ENCODE measurements at places on chromosomes 5 and 9.

DNA sequence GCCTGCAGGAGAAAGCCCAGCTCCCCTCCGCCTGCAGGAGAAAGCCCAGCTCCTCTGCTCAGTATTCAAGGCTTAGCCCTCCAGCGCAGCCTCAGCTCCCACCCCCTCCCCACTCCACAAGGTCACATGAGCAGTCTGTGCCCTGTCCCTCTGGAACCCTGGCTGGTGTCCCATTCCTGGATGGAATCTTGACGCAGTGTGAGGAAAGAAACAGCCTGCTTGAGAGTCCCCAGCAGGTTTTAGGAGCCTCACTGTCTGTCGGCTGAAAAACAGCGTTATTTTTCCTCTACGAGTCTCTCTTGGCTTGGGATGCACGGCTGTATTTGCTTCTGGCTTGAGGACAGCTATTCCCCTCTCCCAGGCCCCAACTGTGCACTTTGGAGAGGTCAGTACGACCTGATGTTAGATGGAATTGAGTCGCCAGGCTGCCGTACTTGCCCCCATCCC, 210.1 kb upstream of the TRIM32 start:
- no peak for DNase-seq

DNA sequence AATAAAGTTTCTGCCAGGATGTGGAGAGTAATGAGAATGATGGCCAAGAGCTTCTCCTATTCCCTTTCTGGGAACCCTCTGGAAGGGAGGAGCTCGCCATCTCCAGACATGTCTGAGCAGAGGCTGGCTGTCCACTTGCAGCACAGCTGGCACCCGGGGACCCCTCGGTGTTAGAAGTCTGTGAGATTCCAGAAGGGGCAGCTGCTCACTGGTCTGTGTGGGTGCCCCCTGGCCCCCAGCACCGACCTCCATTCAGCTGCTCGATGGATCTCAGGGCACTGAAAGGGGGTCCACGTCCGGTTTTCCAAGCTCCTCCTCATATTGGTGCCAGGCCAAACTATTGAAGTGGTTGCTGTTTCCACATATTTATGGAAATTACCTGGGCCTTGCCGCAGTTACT, 3.6 kb upstream of the FAM163B start:
- DNase-seq: no peak

DNA sequence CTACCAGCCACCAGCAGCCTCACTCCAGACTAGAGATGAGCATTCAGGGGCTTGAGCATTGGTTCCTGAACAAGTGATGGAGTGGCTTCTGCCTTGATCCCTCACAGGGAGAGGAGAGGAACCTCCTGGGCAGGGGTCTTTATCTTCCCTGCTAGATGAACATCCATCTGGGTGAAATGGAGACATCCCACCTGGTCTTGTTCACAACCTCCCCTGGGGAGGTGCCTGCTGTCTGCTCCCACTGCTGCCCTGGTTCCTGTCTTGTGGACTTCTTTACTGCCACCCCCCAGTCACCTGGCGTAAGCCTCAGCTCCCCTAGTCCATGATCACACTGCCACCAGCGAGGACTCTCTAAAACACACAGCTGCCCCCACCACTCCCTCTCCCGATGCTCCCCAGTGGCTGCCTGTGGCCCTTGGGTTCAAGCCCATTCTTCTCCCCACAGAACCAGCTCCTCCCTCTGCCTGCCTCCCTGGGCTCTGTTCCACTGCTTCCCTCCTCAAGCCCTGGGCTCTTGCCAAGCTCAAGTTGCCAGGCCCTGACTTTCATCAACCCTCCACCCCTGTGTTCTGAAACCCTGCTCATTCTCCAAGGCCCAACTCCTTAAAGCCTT, 51.5 kb downstream of the COL15A1 start:
- no peak for DNase-seq

DNA sequence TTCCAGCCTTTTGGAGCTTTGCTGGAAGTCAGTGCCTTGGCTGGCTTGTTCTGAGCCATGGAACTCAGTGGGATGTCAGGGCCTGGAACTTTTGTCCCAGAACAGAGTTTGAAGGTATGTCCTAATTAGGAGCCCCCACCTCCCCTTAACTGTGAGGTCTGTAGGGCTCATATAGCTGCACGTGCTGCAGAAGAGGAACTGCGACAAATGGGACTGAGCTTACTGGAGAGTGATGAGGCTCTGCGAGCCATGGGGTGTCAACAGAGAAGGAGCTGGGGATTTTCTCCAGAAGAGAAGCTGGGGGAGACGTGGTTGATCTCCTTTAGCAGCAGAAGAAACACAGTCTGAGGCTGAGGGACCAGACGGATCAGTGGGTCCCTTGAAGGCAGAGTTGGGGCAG, 10.9 kb downstream of the TMEM8B start:
- DNase-seq: no peak

DNA sequence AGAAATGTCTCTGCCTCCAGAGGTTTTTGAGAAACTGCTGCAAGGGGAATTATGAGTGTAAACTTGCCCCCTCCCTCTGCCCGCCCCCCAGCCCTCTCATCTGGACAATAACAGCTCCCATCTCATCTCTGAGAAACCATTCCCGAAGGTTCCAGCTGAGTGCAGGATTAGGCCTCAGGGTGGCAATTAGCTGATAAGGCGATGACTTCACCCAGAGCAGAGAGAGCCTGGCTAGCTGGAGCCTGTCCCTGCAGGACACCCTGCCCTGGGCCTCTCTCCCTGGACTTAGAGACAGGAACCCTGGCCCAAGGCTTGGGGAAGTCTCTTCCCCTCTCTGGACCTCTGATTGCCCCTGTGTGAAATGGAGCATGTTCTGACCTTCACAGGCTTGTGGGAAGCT, 45.7 kb upstream of the HAND1 start:
- no peak for DNase-seq

DNA sequence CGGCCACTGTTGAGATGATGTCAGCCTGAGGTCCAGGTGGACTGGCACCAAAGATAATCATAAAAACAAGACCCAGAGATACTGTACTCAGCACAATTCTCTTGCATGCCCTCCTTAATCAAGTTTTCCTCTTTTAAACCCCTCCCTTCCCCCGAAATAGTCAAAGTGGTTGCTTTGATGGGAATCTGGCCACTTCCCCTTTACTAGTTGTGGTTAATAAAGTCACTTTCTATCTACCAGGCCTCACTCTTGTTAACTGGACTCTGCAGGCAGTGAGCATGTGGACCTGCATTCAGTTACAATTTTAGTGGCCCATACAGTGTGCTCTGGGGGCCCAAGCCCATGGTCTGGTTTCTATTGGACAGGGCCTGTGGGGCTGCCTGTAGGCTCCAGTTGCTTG, 17.5 kb downstream of the FBP2 start:
- DNase-seq: no peak

DNA sequence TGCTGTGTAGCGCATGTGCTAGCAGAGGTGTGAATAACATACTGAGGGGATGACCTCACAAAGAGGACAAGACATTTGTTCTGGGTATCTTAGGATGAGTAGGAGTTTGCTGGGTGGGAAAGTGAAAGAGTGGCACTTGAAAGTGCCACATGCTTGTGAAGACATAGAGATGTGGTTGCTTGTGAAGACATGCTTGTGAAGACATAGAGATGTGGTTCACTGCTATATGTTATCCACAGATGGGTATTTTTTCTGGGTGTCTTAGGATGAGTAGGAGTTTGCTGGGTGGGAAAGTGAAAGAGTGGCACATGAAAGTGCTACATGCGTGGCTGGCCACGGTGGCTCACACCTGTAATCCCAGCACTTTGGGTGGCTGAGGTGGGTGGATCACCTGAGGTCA, 63.6 kb downstream of the MAST4 start:
- DNase-seq: no peak

DNA sequence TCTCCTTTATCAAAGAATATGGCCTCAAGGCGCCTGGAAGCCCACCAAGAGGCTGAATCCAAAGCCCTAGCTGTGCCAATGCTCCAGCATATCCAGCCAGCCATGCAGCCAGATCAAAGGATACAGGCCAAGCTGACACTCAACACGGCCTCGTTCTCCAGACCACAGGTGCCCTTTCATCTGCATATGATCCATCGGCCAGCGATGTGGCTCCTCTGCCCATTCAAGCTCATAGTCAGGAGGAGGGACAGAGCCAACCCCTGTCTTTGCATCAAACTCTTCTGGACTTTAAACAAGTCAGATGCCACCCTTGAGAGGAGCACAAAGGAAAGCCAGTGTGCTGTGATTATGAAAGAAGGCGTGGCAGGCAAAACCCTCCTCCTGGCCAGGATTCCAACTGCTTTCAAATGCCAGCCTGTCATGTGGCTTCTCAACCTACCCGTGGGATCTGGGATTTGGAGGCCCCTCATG, 42.5 kb downstream of the ADAM19 start:
- DNase-seq: no peak

GRCh38 chr9:68978066-68978465, 35.8 kb downstream of the PRKACG start:
- DNase-seq: no peak

DNA sequence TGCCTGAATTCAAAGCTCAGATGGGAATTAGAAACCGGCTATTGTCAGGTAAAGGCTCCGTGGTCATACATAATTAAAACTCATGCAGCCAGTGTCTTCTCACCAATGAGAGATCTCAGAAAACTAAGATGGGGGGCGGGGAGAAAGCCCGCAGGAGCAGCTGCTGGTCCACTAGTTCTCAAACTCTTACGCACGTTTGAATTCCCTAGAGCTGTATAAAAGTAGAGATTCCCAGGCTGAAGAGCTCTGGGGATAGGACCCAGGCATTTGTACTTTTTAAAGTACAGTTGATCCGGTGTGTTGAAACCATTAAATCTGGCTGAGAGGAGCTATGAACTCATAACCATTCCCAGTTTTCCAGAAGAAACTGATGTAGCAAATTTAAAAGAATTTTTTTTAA, 68.5 kb downstream of the FRMD3 start:
- DNase-seq: no peak

GRCh38 chr5:94754824-94755223, 136.4 kb downstream of the SLF1 start:
- DNase-seq: no peak

DNA sequence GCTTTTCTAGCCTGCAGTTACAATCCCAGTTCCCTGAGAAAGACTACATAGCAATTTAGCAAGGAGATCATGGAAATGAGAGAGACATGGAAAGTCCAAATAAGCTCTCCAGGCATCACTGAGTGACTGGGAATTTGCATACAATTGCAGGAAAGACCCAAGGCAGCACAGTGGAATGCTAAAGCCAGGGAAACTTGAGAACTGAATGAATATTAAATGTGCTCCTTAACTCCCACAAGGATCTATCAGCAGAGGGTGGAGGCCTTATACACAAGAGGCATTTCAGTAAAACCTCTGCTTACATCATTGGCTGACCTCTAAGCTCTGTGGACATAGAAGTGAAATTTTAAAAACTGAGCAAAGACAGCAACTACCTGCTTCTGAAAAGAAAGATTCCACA, 355.6 kb upstream of the DAB2 start:
- DNase-seq: peak; percentile 66

GRCh38 chr5:125026867-125027731, 280.7 kb upstream of the ZNF608 start:
- DNase-seq: no peak

GRCh38 chr9:97635026-97635425, 1.4 kb downstream of the NCBP1 start:
- DNase-seq: no peak
